Left lung (tissue), 14 donors: ENCODE measurements at places on chromosomes 5 and 9. TPM values are rescaled to one million over a fixed set of nuclear protein-coding genes. Genes with fewer than 3 reads are reported as not detected.

Gene IFNK
- not detected for polyA plus RNA-seq

DNA sequence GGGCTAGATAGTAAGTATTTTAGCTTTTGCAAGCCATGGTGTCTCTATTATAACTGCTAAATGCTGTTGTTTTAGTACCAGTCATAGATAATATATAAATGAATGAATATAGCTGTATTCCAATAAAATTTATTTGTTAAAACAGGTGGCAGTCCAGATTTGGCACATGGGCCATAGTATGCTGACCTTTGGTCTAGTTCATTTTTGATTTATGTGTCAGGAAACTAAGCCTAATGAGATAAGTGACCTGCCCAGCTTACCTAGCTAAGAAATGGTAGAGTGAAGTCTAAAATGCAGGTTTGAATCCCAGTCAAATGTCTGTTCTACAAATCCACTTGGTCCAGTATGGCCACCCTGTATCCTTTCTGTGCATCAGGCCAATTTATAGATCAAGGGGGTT, 139.3 kb downstream of the ALDH1A1 start:
- DNase-seq, result no peak

Gene TMC1
- polyA plus RNA-seq, result 0.42 TPM

DNA sequence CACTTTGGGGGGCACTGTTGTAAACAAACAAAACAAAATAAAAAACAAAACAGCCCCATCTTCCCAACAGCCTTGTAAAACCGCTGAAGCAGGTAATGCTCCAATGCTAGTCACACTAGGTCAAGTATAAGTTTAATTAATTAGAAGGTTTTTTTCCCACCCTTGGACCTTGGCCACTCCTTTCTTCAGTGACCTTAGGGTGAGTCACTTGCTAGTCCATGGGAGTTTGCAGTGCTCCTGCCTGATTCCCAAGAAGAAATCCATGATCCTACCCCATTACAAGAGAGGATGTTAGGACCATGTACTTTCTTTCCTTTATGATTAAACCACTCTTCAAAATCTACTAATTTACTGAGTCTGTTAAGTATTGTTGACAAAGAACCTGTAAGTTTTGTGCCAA, 192.2 kb upstream of the CDKN2B start:
- no peak for DNase-seq

DNA sequence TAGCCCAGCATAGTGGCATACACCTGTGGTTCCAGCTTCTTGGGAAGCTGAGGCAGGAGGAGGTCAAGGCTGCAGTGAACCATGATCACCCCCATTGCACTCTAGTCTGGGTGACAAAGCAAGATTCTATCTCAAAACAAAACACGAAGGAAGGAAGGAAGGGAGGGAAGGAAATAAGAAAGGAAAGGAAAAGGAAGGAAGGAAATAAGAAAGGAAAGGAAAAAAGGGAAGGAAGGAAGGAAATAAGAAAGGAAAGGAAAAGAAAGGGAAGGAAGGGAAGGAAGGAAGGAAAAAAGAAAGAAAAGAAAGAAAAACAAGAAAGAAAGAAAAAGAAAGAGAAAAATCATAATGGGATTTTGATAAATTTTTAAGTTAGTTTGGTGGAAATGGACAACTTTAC, 3.1 kb upstream of the STX17 start:
- DNase-seq, result no peak
